Stimulated activated CD4-positive, alpha-beta T cell treated with anti-CD3 and anti-CD28 coated beads, Interleukin-15, amount 100 ng/mL, for 1 hour (primary cell): ENCODE measurements at places on chromosomes 2 and 18.

GRCh38 chr18:61600422-61600821, 267.2 kb downstream of the CDH20 start:
- no peak for DNase-seq

DNA sequence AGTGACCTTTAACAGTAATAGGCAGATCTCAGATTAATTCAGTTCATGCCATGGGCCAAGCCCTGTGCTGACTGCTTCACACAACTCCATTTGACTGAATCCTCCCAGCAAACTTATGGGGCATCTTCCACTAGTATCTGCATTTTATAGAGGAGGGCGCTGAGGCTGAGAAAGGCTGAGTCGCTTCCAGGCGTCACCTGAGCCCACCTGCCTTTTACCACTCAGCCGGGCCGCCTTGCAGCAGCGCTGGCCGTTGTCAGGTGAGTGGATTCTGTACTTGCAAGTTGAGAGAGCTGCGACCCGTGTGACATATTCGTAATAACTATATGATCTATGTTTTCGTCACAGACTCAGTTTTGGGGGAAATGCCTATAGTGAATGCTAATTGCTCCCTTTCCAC, 59.3 kb upstream of the B3GNT7 start:
- no peak for DNase-seq

- DNase-seq, result no peak
These were observed 164.9 kb upstream of the LRRTM1 start for GRCh38 chr2:80469428-80469827.

DNA sequence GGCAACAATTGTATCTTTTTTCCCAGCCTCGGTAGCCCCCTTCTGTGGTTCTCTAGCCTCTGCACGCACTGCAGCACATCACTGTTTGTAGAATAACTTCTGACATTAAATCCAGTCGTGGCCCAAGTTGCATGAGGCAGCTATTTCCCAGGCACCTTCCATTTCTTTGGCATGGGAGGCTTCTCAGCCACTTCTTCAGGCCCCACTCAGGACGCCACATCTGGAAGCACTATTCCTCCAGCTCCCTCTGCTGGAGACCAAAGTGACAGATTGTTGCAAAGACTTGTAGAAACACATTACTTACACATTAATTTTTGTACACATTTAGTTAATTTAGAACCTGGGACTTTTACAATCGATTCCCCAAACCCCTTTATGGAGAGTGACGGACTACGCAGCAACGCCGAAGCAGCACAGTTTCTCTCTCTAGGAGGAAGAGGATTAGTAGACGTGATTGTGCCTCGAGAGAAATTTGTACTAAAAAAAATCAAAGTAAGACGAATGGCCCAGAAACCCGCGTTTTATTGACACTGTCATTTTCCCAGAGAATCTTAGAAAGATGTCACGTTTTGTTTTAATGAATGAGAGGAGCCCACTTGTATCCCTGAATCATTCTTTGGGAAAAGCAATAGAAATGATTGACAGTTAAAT, 57.8 kb upstream of the RGPD5 start:
- no peak for DNase-seq

DNA sequence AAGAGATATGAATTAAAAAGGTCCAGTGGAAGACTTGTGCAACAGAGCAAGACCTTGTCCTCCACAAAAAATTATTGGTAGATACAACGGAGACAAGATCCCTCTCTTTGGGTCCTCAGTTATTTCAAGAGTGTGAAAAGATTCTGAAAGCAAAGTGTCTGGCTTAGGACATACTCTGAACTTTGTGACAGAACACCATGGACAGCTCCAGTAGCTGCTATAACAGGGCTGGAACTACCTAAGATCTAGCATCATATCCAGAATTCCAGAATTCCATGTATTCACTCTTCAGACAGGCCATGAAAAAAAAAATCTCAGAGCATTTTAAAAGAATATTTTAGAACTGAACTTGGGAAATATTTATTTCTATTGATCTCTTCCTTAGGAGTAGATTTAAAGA, 74.8 kb upstream of the ZBTB14 start:
- DNase-seq, result no peak

GRCh38 chr18:59715966-59716369, 18.7 kb upstream of the CCBE1 start:
- no peak for DNase-seq

- DNase-seq, result no peak
These were observed 12.9 kb downstream of the WNT10A start for GRCh38 chr2:218893349-218894150.

- no peak for DNase-seq
These were observed 3.5 kb upstream of the CD226 start for GRCh38 chr18:69951182-69951581.

GRCh38 chr2:119338826-119339561, 27.6 kb downstream of the C2orf76 start:
- no peak for DNase-seq

- DNase-seq, result no peak
These were observed 28.4 kb downstream of the BOLA3 start for GRCh38 chr2:74119339-74119738.

DNA sequence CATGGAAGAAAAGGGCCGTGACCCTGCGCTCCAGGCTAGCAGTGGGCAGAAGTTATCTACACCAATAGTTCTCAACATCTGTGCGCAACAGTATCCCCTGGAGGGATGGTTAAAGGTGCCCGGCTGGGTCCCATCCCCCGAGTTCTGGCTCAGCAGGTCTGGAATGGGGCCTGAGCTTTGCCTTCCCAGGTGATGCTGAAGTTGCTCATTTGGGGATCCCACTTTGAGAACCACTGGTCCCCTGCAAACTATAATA, 31.1 kb downstream of the DNMT3A start:
- DNase-seq, result no peak

GRCh38 chr2:190069936-190070696, 7.6 kb upstream of the MSTN start:
- no peak for DNase-seq

DNA sequence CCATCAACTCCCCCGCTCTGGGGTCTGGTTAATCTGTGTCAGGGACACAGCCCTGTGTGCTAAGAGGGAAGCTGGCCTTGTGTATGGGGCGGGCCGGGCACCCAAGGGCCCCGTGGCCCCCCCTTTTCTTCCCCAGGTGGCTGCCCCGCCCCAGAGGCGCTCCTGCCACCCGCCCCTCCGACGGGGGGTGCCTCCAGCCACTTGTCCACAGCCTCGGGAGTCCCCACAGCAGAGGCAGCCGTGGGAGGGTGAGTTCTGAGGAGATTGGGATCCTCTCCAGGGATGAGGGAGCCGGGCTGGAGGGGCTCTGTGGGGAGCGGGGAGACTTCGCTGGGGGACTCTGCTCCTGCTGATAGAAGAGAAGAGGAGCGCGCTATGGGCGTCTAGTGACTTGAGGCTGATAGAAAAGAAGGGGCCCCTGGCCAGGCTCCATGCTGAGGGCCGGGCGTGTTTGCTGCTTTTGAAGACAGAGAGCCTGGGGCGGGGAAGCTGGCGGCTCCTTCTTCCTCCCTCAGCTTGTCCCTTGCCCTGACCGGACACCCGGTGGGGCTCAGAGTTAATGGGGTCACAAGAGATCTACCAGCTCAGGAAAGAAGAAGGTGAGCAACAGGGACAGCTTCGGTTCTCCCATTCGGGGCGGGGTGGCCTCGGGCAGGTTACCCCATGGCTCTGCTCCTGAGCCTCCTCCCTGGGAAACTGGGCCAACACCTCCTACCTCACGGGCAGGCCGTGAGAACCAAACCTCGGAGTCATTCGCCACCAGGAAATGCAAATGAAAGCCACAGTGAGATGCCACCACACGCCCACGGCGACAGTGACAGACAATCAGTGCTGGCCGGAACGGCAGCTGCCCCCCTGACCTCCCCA, 89.4 kb upstream of the TAF1B start:
- no peak for DNase-seq

DNA sequence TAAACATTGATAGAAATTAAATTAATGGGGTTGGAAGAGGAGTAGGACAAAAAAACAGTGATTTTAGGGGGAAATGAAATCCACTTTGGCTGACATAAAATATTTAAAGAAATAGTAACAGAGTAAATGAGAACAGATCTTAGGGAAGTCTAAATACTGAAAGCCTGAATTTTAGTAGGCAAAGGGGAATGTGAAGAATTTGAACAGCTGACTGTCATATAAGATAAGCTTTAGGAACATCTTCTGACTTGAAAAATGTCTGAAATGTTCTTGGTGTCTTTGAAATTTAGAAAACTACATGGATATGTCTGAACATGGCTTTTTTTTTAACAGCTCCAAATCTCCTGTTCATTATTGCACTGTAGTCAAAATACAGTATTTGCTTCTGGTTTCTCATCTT, 150.3 kb downstream of the CALCRL start:
- DNase-seq, result no peak

DNA sequence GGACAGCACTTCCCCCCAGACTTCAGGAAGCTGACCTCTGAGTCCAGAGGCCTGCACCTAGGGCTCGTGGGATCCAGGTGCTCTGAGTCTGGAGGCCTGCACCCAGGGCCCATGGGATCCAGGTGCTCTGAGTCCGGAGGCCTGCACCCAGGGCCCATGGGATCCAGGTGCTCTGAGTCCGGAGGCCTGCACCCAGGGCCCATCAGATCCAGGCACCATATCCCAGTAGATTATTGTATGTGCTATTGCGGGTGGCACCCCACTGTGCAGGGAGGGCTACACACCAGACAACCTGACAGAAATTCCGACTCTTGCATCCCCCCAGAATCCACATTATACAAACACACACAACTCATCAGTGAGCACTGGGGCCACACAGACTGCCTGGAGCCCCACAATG, 515.2 kb downstream of the EIPR1 start:
- DNase-seq, result no peak

GRCh38 chr18:56168049-56168781, 470.2 kb downstream of the TXNL1 start:
- DNase-seq, result no peak

- no peak for DNase-seq
These were observed 16.7 kb upstream of the PID1 start for GRCh38 chr2:229287823-229288222.

- DNase-seq, result no peak
These were observed 158.9 kb upstream of the GLI2 start for GRCh38 chr2:120576509-120577474.

DNA sequence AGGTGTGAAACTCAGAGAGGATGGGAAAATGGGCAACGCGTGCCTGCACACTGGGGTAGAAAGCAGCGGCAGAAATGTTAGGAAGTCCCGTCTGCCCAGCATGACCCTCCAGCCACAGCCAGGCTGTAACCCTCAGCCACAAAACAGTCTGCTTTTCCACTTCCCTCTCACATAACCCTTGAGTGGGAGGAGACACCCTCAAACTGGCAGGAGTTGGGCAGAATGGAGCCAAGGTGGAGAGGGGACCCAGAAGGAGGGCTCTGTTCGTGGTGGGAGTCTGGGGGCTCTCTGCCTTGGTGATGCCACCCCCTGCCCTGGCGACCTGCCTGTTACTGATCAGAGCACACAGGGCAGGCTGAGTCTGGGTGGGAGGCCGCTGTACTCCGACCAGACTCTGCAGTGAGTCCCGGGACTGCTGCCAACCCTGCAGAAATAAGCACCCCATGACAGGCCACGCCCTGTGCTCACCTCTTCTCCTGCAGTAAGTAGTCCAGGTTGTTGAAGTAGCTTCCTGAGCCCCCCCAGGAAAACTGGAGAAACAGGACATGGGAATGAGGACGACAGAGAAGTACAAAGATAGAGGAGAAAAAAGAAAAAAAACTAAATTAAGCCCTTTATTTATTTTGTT, 16.0 kb downstream of the FAM178B start:
- no peak for DNase-seq

DNA sequence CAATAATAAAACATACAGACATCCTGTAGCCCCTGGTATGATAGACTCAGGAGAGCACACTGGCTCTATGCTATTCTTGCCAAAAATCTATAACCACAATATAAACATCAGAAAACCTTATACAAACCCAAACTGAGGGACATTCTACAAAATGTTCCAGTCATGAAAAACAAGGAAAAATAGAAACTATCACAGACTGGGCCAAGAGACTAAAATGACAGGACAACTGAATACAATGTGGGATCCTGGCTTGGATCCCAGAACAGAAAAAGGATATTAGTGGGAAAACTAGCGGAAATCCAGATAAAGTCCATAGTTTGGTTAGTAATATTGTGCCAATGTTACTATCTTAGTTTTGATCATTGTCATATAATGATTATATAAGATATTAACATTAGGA, 29.6 kb upstream of the EPAS1 start:
- no peak for DNase-seq

GRCh38 chr2:23524261-23524706, 139.3 kb downstream of the KLHL29 start:
- DNase-seq, result no peak

- no peak for DNase-seq
These were observed 25.7 kb upstream of the PLA2R1 start for GRCh38 chr2:160087854-160088745.

- no peak for DNase-seq
These were observed 261.0 kb downstream of the TPGS2 start for GRCh38 chr18:36567800-36568199.

GRCh38 chr2:62856228-62857040, 150.9 kb downstream of the EHBP1 start:
- DNase-seq, result no peak

- DNase-seq, result no peak
These were observed 112.4 kb downstream of the FEZ2 start for GRCh38 chr2:36485521-36485920.

DNA sequence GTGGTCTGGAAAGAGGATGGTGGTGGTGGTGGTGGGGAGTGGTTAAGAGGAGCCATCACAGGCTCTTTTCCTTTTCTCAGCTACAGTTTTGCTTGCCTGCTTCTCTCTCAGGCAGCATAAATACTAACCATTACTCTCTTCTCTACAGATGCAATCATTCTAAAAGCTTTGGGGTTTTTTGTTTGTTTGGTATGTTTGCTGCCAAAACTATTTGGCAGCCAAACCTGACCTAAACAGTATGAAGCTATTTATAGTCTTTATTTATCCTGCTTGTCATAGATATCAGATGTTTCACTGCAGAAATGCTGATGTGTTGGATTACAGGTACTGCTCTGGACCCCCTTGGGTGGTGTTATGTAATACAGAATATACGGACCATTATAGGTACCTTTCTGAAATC, 15.3 kb downstream of the SIX3 start:
- DNase-seq, result no peak

DNA sequence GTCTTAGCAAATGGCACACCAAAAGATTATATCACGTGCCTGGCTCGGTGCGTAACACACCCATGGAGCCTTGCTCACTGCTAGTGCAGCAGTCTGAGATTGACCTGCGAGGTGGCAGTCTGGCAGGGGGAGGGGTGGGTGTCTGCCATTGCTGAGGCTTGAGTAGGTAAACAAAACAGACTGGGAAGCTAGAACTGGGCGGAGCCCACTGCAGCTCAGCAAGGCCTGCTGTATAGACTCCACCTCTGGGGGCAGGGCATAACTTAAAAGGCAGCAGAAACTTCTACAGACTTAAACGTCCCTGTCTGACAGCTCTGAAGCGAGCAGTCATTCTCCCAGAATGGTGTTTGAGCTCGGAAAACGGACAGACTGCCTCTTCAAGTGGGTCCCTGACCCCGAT, 55.9 kb upstream of the FSHR start:
- DNase-seq, result no peak

GRCh38 chr18:49411928-49412327, 48.5 kb downstream of the DYM start:
- DNase-seq, result no peak

GRCh38 chr2:37659723-37660122, 11.7 kb downstream of the CDC42EP3 start:
- DNase-seq, result no peak

GRCh38 chr2:123999681-124000080, 25.4 kb upstream of the CNTNAP5 start:
- DNase-seq, result no peak
